ENCODE measurements at places on chromosomes 5 and 9.

GRCh38 chr5:135318924-135319323 lies 80.1 kb downstream of the MACROH2A1 start:
- no peak for DNase-seq

DNA sequence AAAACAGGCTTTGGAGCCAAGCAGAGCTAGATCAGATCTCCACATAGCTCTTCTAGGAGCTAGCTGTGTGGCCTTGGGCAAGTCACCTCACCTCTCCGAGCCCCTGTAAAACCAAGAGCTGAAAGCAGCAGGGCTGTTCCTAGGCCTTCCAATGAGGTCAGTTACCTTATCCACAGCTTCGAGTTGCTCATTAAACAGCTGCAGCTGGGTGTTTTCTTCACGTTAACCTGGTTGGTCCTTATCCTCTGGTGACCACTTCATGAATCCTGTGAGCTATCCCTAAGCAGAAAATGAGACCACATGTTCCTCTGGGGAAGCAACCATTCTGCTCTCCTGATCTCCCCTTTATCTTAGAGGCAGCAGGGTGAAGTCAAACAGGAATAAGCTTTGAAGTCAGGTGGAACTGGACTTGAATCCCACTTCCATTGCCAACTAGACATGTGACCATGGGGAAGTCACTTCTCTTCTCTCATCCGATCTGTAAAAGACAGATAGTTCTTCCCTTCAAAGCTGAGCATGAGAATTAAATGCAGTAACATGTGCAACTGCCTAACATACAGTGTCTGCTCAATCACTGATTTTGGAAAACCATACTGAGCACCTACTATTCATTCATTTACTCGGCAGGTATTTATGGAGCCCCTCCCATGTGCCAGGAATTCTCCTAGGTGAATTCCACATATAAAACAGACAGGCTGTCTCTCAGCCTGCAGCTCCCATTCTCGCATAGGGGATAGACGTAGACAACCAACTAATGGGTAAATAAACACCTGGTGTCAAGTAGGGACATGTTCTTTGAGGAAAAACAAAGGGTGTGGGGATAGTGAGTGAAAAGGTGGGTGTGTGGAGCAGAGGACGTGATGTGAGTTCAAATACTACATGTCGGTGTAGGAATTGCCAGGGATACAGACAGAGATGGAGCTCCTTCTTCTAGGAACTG lies 111.7 kb upstream of the BOD1 start:
- DNase-seq, result no peak

- no peak for DNase-seq
These were observed 32.2 kb downstream of the IRX4 start for GRCh38 chr5:1850324-1851154.

DNA sequence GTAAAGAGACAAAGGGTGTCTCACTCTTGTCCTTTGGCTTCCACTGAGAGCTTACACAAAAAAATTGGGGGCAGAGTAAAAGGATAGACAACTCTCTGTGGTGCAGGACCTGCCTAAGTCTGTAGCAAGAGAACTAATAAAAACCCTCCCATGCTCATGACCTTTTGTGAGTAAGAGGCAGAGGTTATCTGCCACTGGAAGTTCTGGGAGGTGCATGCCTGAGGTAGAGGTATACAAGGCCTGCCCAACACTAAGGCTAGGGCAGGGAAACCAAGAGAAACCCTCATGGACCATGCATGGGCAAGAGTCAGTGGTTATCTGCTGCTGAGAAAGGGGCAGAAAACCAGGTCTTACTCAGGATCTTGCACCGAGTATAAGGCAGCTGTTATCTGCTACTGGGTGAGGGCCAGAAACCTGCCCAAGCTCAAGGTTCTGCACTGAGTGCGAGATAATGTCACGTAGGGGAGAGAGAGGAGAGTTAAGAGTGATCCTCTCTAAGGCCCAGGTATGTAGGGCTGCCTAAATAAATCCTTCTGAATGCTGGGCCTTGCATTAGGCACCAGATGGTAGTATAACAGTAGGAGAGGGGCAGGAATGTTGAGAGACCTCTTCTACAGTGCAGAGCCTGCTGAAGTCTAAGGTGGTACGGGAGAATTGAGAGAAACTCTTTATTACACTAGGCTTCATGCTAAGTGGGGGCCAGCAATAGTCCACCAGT lies 143.4 kb downstream of the MACROH2A1 start:
- no peak for DNase-seq

DNA sequence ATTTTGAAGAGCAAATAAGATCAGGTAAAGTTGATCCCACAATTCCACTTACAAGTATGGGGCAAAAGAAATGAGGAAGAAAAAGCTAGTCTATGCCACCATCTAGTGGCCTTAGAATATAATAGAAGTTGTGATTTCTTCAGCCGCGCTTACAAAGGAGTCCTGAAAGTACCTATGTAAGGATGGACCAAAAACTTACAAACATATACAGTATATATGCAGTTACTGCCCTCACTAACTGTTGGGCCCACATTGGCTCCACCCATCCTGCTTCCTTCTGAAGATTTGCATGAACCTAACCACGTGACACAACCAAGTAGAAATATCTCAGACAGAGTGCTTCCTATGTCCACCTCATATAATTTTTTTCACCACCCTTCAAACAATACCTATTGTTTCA lies 11.7 kb upstream of the OR13D1 start:
- no peak for DNase-seq

GRCh38 chr5:81425569-81425968 lies 31.6 kb upstream of the ACOT12 start:
- DNase-seq, result no peak

DNA sequence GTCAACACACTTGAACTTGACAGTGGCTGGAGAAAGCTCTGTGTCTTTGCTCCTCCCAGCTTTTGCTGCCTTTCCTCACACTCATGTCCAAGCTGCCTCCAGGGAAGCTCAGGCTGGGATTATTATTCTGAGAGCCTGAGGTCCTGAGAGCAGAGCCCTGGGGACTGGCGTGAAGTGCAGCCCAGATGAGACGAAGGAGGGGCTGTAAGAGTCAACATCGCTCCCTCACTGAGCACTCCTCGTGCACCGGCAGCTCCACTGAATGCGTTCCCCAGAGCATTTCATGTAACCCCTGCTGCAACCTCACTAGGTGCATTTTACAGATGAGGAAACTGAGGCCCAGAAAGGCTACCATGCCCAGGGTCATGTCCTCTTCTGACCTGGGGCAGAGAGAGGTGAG lies 63.5 kb upstream of the PHYKPL start:
- DNase-seq, result no peak

- DNase-seq, result no peak
These were observed 2.6 kb downstream of the QSOX2 start for GRCh38 chr9:136242918-136243525.

GRCh38 chr9:112170968-112171367 lies 4.1 kb downstream of the SUSD1 start:
- DNase-seq, result no peak

GRCh38 chr5:77645158-77645994 lies 6.9 kb upstream of the OTP start:
- no peak for DNase-seq

DNA sequence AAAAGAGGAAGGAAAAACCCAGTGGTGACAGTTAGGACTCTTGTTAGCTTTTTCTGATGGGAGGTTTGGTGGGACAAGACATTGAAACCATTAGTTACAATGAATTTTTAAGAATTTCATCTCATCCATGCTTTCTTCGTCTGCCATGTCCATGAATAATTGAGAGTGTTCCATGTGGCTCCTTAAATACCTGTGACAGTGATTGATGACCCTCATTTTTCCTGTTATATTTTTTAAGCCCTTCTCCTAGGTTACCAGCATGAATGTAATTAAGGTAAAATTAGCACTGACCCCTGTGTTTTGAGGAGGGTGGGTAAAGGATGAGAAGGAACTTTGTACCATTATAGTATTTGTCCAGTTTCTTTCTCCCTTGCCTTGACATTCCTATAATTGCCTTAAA lies 23.5 kb upstream of the PHF2 start:
- DNase-seq, result no peak

DNA sequence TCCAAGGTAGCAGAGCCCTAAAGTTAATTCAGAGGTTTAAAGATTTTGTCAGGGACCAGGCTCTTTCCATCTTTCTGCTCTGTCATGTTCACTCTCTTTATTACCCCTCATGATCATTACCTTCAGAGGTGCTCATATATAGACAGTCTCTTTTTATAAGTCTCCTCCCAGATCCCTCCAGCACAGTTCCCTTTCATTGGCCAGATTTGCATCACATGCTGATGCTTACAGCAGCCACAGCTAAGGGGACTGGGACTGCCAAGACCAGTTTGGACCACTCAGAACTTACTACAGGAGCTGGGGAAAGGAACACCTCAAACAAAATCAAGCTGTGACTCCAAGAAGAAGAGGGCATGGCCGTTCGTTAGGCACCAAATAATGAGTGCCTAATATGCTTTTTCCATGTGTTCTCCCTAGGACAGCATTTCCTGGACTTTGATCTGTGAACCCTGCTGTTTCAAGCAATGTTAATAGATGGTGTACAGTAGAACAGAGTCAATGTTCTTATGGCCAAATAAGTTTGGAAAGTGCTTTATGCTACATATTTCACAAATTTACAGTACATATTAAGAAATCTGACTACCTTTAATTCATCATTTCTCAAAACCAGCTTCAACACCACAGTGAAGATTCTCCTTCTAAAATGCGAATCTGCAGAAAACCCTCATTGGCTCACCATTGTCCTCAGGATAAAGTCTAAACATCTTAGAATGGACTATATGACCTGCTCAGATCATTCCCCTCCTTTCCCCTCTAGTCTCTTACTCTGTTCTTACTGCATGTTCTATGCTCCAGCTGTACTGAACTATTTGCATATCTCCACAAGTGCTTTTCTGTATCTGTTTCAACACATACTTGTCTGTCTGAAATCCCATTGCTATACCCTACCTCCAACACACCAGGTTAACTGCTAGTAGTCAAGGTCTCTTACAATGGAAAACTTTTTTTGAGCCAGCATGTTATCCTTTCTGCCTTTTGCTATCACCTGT lies 3.4 kb downstream of the C5orf58 start:
- no peak for DNase-seq

DNA sequence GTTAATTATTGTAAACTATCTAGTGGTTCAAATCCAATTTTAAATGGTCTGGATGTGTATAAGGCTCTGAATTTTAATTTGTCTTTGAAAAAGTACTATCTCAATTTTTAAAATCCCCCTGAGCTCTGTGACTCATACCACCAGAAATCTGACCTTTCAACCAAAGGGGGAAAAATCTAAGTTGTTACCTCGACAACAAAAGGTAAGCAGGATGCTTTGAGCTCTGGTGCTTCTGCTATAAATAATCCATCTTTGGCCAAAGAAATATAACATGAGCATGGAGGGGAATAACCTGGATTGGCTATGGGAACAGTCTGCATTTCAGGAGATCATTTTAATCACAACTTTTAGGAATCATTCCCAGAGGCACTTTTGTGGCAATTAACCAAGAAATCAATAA lies 76.3 kb upstream of the PCSK1 start:
- DNase-seq, result no peak

DNA sequence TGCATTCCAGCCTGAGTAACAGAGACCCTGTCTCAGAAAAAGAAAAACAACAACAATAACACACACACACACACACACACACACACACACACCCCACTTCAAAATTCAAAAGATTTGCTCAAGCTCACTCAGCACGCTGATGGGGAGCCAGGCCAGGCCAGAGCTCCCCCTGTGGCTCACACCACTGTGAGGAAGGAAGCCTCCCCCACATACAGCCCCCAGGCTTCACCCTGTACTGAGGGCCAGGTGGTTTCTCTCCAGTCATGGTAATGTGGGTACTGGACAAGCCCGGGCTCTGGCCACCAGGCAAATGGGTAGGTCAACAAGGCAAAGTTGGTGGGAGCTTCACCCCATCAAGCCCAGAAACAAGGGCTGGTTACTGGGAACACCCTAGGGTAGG lies 19.0 kb downstream of the ATOX1 start:
- no peak for DNase-seq

DNA sequence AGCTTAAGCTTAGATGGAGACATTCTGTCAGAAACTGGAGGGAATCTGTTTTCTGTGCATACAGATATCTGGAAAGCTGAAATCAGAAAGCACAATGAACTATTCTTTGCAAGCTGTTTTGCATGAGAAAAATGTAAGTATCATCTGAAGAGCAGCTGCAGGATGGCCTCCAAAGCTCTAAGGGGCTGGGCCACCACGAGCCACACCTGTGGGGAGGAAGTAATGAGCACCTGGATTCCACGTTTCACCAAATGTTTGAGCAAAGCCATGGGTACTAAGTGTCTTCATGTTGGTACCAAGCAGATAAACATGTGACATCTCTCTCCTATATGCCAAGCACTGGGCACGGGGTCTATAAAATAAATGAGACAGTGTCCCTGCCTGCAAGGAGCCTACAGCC lies 199.3 kb downstream of the TTLL11 start:
- DNase-seq, result no peak

GRCh38 chr5:138148811-138149210 lies 9.6 kb upstream of the NME5 start:
- no peak for DNase-seq

- no peak for DNase-seq
These were observed 595.0 kb downstream of the CDH12 start for GRCh38 chr5:22258139-22258538.

- DNase-seq, result no peak
These were observed 64.6 kb upstream of the PLPP1 start for GRCh38 chr5:55599148-55600050.

GRCh38 chr5:2724831-2725230 lies 26.6 kb downstream of the IRX2 start:
- no peak for DNase-seq

DNA sequence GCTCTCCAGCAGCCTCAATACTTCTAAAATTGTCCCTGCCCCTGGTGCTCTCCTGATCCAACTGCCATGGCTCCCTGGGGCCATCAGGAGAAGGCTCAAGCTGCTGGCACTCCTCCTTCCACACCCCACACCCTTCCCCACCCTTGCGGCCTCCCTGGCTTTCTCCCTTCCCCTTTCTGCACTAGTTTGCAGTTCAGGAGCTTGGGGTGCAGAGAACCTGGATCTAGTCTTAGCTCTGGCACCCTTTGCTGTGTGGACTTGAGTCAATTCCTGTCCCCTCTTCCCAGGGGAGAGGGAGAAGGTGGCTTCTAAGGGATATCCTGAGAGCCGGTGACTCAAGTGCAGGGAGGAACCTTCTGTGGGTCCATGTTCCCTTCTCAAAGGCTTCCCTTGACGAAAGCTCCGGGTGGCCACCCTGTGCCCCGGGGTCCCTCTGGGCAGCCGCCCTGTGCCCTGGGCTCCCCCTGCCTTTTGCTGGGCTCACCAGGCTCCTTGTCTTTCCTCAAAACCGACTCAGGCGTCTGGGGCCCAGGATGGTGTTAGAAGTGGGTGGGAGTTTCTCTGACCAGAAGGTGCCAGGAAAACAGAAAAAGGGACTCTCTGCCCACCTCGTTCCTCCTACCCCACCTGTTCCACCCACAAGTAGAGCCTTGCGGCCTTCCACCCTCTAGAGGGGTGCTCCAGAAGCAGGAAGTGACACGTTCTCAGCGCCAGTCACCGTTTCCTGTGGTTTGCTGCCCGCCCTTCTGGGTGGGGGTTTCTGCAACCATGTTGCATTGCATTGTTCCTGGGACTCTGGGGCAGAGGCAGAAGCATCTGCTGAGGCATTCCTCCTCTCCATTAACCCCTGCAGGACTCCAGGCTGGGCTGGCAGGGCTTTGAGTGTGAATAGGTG lies 15.0 kb downstream of the GLIPR2 start:
- peak; percentile 69 for DNase-seq
